ENCODE measurements at places on chromosomes 5 and 9. TPM values are rescaled to one million over a fixed set of nuclear protein-coding genes. Genes with fewer than 3 reads are reported as not detected.

PCDHAC2 gene
- 1.00 TPM for total RNA-seq

JAKMIP2 gene
- not detected for total RNA-seq

RAI14 gene
- total RNA-seq, result 369 TPM

CCDC171 gene
- total RNA-seq, result 1.6 TPM

DNA sequence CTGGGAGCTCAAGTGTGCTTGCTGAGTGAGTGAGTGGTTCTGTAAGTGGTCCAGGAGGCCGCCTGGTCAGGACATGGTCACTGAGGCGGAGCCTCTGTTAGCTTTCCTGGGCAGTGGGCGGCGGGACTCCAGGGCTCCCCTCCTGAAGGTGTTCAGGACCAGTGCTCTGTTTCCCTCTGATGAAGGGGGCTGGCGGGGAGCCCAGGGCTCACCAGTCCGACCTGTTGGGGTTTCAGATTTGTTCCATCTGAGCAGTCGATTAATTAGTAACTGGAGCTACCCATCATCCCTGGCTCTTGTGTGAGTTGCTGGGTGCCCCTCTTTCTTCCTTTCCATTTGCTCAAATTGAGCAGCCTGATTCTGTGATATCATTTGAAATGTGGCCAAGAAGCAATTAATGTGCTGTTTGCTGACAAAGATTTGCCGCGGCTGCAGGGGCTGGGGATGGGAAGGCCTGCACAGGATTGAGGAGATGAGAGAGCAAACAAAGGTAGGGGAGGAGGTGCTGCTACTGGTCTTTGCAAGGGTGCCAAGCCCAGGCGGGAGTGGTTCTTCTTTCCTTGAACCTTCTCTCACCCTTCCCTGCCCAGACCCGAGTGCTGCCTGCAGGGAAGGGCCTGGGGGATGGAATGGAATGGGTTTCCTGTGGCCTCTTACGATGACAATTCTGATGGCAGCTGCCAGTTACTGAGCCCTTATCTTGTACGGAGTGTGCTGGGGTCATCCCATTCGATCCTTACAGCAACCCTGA is 92.8 kb upstream of the PITX1 start:
- DNase-seq, result no peak

DNA sequence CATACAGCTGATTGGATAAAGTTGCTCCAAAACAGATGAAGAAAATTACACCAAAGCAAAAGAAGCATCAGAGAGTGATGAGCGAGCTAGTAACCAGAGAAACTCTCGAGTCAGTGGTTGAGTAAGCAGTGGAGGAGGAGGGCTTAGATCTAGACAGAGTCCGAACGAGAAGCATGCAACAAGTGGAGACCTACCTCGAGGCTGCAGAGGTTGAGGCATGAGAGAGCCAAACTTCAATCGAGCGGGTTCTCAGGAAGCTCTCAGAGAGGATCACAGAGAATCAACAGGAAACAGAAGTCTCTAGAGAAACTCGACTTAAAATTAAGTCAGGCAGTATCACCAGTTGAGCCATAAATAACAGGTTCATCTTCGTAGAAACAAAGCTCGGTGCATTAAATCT is 6.1 kb downstream of the RUSC2 start:
- no peak for DNase-seq

DNA sequence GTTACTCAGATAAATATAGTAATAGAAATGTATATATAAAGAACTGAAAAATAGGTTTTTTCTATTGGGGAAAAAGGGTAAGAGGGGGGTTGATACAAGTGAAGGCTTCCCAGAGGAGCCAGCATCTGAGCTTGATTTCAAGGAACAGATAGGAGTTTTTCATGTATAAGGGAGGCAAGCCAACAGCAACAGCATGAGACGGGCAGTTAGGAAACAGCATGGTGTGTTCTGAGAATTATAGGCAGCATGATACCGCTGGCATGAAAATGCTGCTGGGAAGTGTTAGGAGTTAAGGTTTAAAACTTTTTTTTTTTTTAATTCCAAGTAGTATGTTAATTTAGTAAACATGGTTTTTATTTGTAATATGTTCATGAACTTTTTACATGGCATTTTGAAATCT is 9.7 kb downstream of the CDC37L1 start:
- no peak for DNase-seq
